Central memory CD4-positive, alpha-beta T cell (primary cell): ENCODE measurements at places on chromosomes 5 and 9.
A peak's percentile ranks its signal among the peaks of the same experiment; 100 is the strongest.

GRCh38 chr5:87389296-87390034 lies 23.3 kb downstream of the CCNH start:
- no peak for DNase-seq

GRCh38 chr9:127007638-127008037 lies 93.1 kb downstream of the RALGPS1 start:
- DNase-seq = no peak

- peak; percentile 60 for DNase-seq
Measured at GRCh38 chr9:278651-279050, 64.0 kb downstream of the DOCK8 start.

DNA sequence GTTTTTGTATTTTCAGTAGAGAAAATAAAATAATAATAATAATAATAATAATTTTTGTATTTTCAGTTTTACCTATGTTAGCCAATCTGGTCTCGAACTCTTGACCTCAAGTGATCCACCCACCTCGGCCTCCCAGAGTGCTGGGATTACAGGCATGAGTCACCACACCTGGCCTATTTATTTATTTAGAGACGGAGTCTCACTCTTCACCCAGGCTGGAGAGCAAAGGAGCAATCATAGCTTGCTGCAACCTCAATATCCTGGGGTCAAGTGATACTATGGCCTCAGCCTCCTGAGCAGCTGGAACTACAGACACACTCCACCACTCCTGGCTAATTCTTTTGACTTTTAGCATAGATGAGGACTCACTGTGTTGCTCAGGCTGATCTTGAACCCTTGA lies 167.5 kb downstream of the TLE1 start:
- DNase-seq = no peak

DNA sequence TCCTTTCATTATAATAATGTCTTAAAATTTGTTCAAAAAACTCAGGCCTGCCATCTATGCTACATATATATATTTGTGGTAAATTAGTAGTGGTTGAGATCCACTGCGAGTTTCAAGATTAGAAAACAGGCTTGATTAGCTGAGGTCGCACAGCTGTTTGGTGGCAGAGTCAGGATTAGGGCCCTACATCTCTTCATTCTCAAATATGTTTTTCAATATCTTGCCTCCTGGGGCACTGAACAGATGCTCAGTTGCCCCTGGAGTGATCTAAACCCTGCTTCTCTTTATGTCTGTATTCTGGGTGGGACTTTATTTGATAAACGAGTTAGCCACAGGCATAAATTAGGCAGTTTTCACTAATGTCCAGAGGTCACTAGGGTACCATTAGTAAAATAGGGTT lies 27.8 kb upstream of the CEP120 start:
- no peak for DNase-seq

GRCh38 chr5:80175337-80175736 lies 80.5 kb downstream of the SERINC5 start:
- no peak for DNase-seq

- DNase-seq = no peak
Measured at GRCh38 chr5:173198049-173198448, 37.0 kb downstream of the NKX2-5 start.
